ENCODE measurements at places on chromosomes 6 and 20. TPM values are rescaled to one million over a fixed set of nuclear protein-coding genes. Genes with fewer than 3 reads are reported as not detected.

Gene PPP1R16B
- total RNA-seq: 0.03 TPM

Gene PRICKLE4
- total RNA-seq: 0.39 TPM

Gene F13A1
- total RNA-seq: not detected

Gene PRSS35
- total RNA-seq: 0.69 TPM

Gene MYBL2
- 29.7 TPM for total RNA-seq

Gene SPACA1
- total RNA-seq: not detected

Gene FAM162B
- total RNA-seq: not detected

Gene C20orf141
- 0.50 TPM for total RNA-seq

Gene RIPPLY2
- total RNA-seq: not detected

Gene FAM83B
- total RNA-seq: not detected

Gene MKKS
- total RNA-seq: 8.6 TPM

Gene XKR7
- not detected for total RNA-seq

Gene CFB
- total RNA-seq: not detected

Gene B3GALT4
- total RNA-seq: 1.2 TPM

Gene TMX4
- total RNA-seq: 12.4 TPM

Gene FBXO9
- total RNA-seq: 25.2 TPM

Gene HSPA1L
- 0.73 TPM for total RNA-seq

Gene NKX2-2
- 0.13 TPM for total RNA-seq

Gene DEF6
- 8.9 TPM for total RNA-seq

Gene TRIM38
- total RNA-seq: 3.8 TPM

Gene ROS1
- total RNA-seq: 0.06 TPM

Gene TMEM244
- total RNA-seq: not detected

Gene ASXL1
- 38.8 TPM for total RNA-seq

Gene RUNX2
- total RNA-seq: 2.6 TPM

Gene BEND3
- total RNA-seq: 6.6 TPM

Gene DNAH8
- total RNA-seq: not detected

Gene ZNF512B
- 16.4 TPM for total RNA-seq

Gene SLC2A10
- total RNA-seq: 0.55 TPM

Gene SOX18
- total RNA-seq: 0.11 TPM

Gene HSPA1A
- 99.6 TPM for total RNA-seq

Gene COL9A3
- total RNA-seq: 0.08 TPM

Gene HMGCLL1
- not detected for total RNA-seq

Gene FAM83C
- not detected for total RNA-seq

Gene TCP11
- total RNA-seq: not detected

Gene PTCRA
- total RNA-seq: not detected

Gene METTL24
- total RNA-seq: not detected

Gene CASS4
- not detected for total RNA-seq

Gene THBD
- total RNA-seq: not detected

Gene SLC35F1
- 0.05 TPM for total RNA-seq

Gene CST1
- not detected for total RNA-seq

Gene TDRD6
- not detected for total RNA-seq

Gene PEX7
- 6.3 TPM for total RNA-seq

Gene ROMO1
- 561 TPM for total RNA-seq

Gene SRSF12
- total RNA-seq: not detected

Gene GABRR1
- total RNA-seq: not detected

Gene PERP
- 39.9 TPM for total RNA-seq

Gene EPHA7
- total RNA-seq: 0.03 TPM

Gene CD93
- 0.03 TPM for total RNA-seq

Gene SLC17A2
- total RNA-seq: not detected

Gene TFAP2C
- total RNA-seq: 11.7 TPM

Gene DLL1
- 1.4 TPM for total RNA-seq

Gene RNASET2
- total RNA-seq: 22.0 TPM

Gene OLIG3
- total RNA-seq: not detected

Gene TFEB
- total RNA-seq: 5.5 TPM

Gene BTN1A1
- 0.23 TPM for total RNA-seq

Gene HLA-DRA
- 0.61 TPM for total RNA-seq

Gene BTNL2
- total RNA-seq: not detected

Gene BHLHE23
- total RNA-seq: not detected

Gene FOXC1
- 6.5 TPM for total RNA-seq
